Activated CD4-positive, alpha-beta T cell treated with anti-CD3 and anti-CD28 coated beads for 48 hours (primary cell): ENCODE measurements at places on chromosomes 5 and 9.

DNA sequence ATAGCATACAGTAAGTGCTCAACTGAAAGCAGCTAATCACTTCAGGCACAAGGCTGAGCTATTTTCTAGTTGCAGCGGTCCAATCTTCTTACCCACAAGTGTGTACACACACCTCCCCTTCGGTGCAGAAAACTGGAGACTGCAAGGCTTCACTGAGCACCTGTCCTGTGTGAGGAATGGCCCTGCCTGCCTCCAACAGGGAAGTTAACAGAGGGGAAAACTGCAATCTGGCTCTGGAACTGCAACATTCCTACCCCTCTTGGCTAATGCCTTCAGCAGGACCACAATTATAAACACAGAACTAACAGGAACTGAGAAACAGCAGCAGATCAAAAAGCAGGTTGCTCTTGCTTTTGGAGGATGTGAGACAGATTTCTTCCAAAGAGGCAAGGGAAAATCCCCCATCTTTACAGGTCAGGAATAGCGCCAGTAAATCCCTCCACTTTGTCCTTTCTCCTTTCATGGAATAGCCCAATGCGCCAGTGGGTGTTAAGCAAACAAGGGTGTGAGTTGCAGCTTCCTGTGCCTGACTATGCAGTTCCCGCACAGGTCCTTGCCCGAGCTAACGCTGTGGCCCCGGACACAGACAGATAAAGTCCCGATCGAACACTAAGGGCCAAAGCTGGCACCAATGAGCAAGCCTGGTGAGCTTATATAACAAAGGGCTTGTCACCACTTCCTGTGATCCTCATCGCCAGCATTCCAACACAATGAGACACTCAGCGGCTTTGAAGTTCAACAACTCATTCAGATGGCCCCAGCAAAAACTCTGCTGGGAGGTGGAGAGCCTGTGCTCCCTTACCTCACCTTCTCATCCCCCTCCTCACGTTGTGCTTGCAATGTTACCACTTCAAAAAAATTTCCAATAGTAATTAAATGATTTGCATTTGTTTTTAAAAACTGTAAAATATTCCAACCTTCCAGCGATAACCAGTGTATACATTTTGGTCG, 21.5 kb downstream of the SHB start:
- no peak for DNase-seq

DNA sequence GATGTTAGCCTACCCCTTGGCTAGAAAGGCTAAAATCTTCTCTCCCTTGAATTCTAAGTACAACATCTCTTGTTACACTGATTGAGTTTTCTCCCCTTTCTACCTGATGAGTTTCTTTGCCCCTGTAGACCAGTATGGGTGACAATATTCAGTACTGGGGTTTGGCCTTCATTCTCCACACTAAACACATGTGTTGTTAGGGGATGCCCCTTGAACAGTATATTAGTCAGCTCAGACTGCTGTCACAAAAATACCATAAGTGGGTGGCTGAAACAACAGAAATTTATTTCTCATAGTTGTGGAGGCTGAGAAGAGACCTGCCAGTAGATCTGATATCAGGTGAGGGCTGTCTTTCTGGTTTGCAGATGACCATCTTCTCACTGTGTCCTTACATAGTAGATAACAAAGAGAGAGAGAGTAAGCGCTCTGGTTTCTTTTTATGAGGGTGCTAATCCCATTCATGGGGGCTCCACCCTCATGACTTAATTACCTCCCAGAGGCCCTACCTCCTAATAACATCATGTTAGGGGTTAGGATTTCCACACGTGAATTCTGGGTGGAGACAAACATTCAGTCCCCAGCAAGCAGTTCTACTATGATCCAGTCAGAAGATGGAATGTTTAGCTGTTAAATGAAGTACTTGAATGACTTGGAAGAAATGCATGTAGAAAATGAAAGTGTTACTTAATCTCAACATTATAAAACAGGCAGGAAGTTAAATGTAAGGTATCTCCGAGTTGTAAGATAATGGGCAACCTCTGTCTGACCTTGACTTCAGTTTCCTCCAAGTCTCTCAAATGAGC, 17.5 kb downstream of the VLDLR start:
- peak; percentile 5 for DNase-seq

- no peak for DNase-seq
Measured at GRCh38 chr5:79843450-79844388, 147.3 kb downstream of the MTX3 start.

- DNase-seq, result no peak
Measured at GRCh38 chr5:60820593-60821487, 23.2 kb downstream of the ELOVL7 start.

- DNase-seq, result no peak
Measured at GRCh38 chr9:78598120-78598519, 301.2 kb downstream of the PSAT1 start.

DNA sequence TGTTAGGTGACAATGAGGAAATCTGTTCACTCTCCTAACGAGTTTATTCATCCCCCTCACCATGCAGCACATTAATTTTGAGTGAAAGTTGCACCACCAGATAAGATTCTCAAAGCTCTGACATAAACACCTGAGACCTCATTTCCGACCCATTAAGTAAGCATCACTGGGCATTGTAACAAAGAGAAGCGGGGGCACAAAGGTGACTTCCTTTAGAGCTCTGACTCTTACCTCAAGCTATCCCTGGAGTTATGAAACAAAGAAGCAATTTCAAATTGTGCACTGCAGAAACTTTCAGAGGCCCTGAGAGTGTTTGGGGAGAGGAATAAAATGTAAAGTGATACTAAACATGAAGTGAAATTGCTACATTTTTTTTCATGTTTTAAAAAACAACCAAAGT, 29.5 kb downstream of the C5orf15 start:
- no peak for DNase-seq

- no peak for DNase-seq
Measured at GRCh38 chr5:160555971-160556631, 134.4 kb downstream of the PTTG1 start.

- DNase-seq, result no peak
Measured at GRCh38 chr5:146725025-146725424, 153.5 kb downstream of the PPP2R2B start.

DNA sequence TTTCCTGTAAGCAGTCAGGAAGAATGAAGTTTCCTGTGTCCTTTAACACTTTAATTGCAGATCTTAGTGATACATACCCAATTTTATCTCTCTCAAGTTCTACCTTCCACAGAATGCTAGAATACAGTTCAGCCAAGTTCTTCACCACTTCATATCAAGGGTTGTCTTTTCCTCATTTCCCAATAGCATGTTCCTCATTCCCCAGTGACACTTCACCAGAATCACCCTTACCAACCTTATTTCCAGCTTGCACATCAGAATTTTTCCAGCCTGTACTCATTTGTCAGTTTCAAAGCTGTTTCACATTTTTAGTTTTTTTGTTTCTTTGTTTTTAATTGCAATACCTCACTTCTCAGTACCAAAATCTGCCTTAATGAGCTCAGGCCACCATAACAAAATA, 126.1 kb downstream of the ESM1 start:
- no peak for DNase-seq

- DNase-seq, result no peak
Measured at GRCh38 chr5:11672385-11673085, 231.7 kb downstream of the CTNND2 start.

GRCh38 chr9:103821115-103821514, 273.0 kb upstream of the SMC2 start:
- no peak for DNase-seq

GRCh38 chr5:73298251-73298771, 125.3 kb downstream of the TMEM174 start:
- no peak for DNase-seq

GRCh38 chr5:52887066-52887465, 99.3 kb downstream of the ITGA1 start:
- DNase-seq, result no peak
